Activated CD4-positive, alpha-beta T cell treated with anti-CD3 and anti-CD28 coated beads, Interleukin-2, Interleukin-6, amounts not matched to agents 100 ng/mL and 50 ng/mL, durations not matched to agents 16 hours and 8 hours (primary cell): ENCODE measurements at places on chromosomes 2 and 18.

DNA sequence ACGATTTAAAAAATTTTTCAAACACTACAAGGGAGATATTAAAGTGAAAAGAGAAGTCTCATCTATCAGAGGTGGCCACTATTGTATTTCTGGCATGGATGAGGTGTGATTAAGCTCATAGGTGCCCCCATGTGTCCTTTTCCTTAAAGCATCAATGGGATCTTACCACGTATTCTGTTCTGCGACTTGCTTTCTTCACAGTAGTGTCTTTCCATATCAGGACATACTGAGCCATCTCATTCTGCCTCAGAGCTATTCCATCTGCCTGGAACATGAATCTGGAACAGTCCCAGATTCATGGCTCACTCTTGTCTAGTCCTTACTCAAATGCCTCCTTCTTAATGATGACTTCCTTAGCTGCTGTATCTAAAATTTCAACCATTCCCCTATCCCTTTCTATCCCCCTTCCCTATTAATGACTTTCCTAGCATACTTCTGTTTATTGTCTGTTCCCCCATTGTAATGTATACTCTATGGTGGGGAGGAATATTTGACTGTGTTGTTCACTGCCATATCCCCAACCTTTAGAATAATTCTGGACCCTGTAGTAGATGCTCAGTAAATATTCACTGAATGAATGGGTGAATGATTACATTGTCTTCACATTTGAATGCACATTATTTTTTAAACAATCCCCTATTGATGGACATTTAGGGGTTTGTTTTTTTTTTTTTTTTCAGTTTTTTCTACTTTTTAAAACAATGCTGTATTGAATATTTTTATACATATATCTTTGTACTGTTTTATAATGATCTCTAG lies 11.1 kb downstream of the STAMBP start:
- no peak for DNase-seq

GRCh38 chr2:3299703-3300102 lies 77.9 kb downstream of the EIPR1 start:
- no peak for DNase-seq

DNA sequence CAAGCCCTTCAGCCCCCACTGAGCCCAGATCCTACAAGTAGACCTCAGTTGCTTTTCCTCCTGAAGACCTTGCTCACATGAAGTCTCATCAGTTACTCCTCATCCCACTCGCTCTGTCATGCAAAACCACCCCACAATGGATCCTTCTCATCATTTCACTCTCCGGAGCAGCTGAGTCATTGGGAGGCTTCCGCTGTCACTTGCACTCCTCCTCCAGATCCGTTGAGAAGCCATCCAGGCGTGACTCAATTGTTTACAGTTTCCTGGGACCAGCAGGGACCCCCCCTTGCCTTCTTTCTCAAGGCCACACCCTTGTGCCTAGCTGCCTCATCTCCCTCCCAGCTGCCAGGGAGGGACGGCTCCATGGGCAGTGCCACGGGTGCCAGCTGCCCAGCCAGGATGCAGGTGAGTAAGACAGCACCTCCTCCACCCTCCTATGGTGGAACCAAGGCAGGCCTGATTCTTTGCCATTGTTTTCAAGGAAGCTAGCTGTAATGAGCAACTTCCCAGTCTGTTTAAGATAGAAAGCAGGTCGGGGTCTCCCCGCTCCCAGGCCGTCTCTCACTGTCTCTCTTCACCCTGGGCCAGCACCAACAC lies 16.3 kb downstream of the GPR55 start:
- DNase-seq, result peak; percentile 91

GRCh38 chr18:73948497-73948896 lies 199.1 kb downstream of the FBXO15 start:
- no peak for DNase-seq

DNA sequence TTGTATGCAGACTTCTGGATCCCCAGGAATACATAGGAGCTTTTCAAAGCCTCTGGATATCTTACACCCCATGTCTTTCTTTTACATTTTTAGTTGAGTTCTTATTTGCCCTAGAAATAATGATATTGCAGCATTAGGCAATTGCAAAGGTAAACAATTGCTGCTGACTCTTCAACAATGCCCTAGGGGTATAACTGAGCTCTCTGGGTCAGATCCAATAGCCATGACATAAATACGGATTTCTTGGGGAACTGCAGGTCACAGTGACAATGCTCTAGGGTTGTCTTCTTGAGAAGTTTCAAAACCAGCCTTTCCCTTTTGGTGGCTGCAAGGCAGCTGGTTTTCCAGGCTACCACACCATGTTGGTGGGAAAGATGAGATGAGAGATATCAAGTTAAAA lies 16.5 kb upstream of the OR6B3 start:
- DNase-seq, result no peak

DNA sequence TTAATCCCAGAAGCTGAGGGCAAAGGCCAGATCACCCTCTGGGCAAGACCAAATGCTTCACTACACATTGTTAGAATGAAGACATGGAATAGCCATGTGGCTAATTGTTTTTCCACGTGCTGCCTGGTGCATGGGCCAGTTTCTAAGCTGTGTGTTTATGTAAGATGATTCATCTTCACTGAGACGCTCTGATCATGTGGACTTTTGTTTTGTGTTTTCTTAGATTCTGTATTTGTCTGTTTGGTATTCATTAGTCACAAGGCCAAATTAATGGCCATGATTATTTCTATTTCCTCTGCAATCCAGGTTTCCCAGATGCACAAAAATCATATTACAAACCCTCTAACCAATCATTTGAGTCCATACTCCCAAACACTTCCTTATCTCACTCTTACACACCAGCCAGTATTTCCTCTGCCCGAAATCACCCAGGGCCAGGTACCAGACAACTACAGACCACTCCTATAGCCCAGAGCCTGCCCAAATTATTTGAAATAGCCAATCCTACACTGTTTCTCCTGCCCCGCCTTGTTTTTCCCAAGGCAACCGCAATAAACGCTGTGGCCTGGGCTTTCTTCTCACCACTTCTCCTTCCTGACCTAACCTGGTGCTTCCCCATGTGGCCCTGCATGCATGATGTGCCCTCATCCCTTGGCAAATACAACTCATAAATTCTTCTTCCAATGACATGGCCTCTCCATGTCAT lies 94.2 kb upstream of the SP3 start:
- no peak for DNase-seq

DNA sequence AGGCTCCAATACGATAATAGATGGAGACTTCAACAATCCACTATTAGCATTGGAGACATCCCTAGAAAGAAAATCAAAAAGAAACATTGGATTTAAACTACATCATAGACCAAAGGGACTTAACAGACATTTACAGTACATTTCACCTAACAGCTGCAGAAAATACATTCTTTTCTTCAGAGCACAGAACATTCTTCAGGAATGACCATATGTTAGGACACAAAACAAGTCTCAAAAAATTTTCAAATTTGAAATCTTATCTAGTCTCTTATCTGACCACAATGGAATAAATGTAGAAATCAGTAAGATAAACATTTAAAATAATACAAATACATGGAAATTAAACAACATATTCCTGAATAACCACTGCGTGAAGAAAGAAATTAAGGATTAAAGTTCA lies 68.7 kb downstream of the STRADB start:
- DNase-seq, result no peak

GRCh38 chr2:180328795-180329422 lies 321.8 kb upstream of the CWC22 start:
- no peak for DNase-seq

GRCh38 chr2:47272031-47272864 lies 117.1 kb upstream of the STPG4 start:
- peak; percentile 61 for DNase-seq

- DNase-seq, result no peak
Observed at GRCh38 chr2:220619525-220620220, 952.4 kb downstream of the EPHA4 start.

- no peak for DNase-seq
Observed at GRCh38 chr2:106581328-106581727, 94.2 kb downstream of the CD8B2 start.

GRCh38 chr18:79528316-79528695 lies 132.6 kb downstream of the NFATC1 start:
- no peak for DNase-seq

DNA sequence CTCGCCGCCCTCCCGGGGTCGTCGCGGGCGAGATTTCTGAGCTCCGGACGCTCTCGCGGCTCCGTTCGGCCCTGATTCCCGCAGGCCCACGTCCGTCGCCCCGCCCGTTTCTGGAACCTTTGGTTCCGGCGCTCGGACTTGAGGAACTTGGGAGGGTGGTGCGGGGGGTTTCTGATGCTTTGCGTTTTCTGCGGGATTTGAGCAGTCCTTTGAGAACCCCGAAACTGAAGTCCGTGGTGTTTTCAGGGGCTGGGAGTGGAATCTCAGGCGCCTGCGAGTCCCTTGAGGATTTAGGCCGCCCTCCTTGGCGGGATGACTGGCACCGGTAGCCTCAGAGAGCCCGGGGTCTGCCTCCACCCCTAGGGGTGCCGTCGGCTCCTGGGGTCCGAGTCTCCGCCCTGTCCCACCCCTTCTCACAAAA lies 336 bp downstream of the THNSL2 start:
- DNase-seq, result no peak
